ENCODE measurements at places on chromosomes 2 and 18. TPM values are rescaled to one million over a fixed set of nuclear protein-coding genes. Genes with fewer than 3 reads are reported as not detected.
A peak's percentile ranks its signal among the peaks of the same experiment; 100 is the strongest.

DNA sequence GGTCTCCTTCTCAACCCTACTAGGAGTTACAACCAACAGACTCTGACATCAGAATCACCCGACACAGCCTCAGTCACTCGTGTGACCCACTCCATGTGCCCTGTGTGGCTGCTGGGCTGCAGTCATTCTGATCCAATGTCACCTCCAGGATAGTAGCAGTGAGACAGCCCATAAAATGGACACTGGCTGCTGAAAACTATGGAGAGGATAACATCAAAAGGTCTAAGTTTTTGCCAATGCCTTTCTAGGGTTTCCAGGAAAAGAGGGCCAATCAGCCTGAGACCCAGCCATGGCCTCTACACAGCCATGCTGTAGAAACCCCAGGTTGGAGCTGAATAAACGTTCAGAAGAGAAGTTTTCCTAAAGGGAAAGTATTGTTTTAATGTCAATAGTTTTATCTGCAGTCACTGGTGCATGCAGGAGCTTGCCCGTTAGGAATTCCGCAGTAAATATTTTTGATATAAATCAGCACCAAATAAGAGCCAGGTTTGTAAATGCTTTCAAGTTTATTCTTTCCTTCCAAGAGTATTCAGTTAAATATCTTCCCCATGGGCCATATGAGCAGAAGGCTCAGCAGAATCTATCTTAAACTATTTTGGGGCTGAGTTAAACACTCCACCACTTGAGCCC is 92.2 kb upstream of the PID1 start:
- no peaks in the 10 kb centered on the region for H3K4me1 ChIP-seq
- H3K27ac ChIP-seq: no peak overlapping the region
- H3K36me3 ChIP-seq: no peaks in the 10 kb centered on the region
- no peak for DNase-seq

GRCh38 chr2:20838016-20838415 is 15.1 kb upstream of the LDAH start:
- H3K4me3 ChIP-seq: no peak overlapping the region
- no peaks in the 10 kb centered on the region for H3K36me3 ChIP-seq
- no peak overlapping the region for H3K27ac ChIP-seq

DNA sequence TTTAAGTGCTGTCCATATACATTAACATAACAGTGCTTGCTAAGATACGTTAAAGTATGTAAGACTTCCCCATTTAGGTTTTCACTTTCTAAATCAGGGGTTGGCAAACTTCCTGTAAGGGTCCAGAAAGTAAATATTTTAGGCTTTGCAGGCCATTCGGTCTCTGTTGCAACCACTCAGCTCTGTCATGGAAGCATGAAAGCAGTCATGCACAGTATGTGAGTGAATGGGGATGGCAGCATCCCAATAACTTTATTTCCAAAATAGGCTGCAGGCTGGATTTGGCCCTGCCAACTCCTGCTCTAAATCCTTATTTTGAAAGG is 128.7 kb downstream of the PLA2R1 start:
- no peaks in the 10 kb centered on the region for H3K27me3 ChIP-seq
- no peak overlapping the region for H3K4me3 ChIP-seq
- no peaks in the 10 kb centered on the region for H3K4me1 ChIP-seq
- no peak overlapping the region for H3K27ac ChIP-seq
- no peaks in the 10 kb centered on the region for H3K36me3 ChIP-seq
- no peak for DNase-seq

DNA sequence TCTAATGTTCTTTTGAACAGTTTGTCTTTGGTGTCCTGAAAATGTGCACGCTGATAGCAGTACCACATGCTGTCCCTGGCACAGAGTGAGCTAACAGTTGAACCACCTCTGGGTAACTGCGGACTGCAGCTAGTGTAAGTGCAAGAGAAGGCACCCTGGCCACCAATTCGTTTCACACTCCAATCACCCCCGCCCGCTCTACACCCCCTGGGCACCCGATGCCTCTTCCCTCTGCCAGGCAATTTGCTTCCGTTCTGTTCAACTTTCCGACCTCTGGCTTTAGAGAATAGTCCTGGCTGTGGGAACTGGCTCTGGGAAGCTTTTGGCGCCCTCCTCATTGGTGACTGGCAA is 1.4 kb downstream of the DOCK10 start:
- no peaks in the 10 kb centered on the region for H3K27me3 ChIP-seq
- DNase-seq: no peak
- H3K27ac ChIP-seq: peak overlapping the region; percentile 96
- H3K4me3 ChIP-seq: peak overlapping the region; percentile 85
- H3K36me3 ChIP-seq: peaks cover 5% of the 10 kb centered on the region
- H3K4me1 ChIP-seq: peaks cover 53% of the 10 kb centered on the region

DNA sequence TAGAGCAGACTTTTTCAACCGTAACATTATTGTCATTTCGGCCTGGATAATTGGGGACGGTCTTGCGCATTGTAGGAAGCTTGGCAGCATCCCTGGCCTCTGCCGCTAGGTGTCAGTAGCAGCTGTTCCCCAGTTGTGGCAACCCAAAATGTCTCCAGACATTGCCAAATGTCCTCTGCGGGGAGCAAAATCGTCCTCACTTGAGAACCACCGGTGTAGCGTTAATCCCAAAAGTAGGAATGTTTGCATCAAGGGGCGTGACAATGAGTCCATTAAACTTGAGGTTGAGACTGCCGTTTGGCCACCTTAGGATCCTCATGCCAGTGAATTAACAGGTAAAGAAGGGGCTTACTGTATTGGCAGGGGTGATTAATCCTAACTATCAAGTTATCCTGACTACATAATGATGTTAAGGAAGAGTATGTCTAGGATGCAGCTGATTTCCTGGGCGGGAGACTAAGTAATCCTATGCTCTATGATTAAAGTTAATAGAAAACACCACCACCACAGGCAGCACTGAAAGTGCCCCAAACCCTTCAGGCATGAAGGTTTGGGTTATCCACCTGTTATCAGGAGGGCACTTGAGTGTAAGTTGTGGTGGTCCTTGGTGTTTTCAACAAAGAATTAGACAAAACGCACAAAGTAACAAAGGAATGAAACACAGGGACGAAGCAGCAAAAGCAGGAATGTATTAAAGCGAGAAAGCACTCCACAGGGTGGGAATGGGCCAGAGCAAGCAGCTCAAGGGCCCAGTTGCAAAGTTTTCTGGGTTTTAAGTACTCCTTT is 4.9 kb upstream of the ZC3H8 start:
- H3K27ac ChIP-seq: no peak overlapping the region
- peak overlapping the region; percentile 36 for H3K4me3 ChIP-seq
- no peaks in the 10 kb centered on the region for H3K27me3 ChIP-seq
- no peaks in the 10 kb centered on the region for H3K36me3 ChIP-seq
- peak; percentile 69 for DNase-seq

Gene ZNF521
- 4.4 TPM for total RNA-seq

Gene KIF1A
- total RNA-seq: not detected

DNA sequence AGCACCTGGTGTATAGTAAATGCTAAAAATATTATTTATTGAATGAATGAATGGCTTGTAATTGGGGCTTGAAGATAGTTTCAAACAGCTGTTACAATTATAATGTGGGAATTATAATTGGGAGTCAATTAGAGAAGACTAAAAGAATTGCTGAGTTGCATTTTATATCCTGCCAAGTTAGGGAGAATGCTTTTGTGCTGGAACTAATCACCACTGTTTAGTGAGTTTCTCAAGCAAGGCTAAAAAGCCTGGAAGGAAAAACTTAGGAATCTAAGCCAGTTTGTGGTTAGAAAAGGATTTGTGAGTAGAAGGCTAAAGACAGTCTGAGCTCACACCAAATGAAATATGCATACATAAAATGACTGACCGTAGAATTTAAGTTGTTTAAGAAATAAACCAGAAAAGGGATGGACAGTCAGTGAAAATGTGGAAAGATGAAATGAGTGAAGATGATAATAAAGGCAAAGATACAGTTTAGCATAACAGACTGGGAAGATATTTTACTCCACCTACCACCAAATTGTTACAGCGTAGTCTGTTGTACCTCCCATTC is 647.7 kb upstream of the FSHR start:
- H3K4me1 ChIP-seq: no peaks in the 10 kb centered on the region
- no peak overlapping the region for H3K27ac ChIP-seq

DNA sequence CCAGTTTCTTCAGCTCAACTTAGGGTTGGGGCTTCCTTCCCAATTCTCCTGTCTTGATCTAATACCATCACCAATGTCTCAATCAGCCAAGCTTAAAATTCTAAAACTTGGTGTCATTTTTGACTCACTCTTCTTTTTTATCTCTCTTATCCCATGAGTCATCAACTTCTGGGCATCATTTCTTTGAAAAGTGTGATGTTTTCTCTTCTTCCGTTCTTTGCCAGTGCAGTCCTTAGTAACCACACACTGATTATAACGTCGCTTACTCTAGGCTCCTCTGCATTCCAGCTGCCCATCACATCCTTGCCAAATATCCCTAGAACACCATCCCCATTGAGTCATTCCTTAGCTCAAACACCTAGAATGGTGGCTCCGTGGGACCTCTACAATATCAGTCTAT is 27.4 kb upstream of the MRO start:
- H3K27ac ChIP-seq: no peak overlapping the region
- H3K4me3 ChIP-seq: no peak overlapping the region
- no peaks in the 10 kb centered on the region for H3K4me1 ChIP-seq
- H3K27me3 ChIP-seq: no peaks in the 10 kb centered on the region

DNA sequence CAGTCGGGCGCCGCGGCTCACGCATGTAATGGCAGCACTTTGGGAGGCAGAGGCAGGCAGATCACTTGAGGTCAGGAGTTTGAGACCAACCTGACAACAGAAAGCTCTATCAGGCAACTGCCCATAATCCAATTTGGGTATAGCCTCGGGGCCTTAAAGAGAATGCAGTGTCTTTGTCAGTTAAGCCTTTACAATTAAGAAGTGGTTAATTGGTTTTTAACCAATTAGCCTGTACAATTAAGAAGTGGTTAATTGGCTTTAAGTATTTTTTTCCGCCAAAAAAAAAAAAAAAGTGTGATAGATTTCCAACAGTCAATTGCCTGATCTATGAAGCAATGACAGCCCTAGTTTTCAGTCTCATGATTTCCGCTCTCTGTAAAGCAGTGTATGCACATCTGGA is 74.6 kb upstream of the NARS1 start:
- no peaks in the 10 kb centered on the region for H3K4me1 ChIP-seq
- H3K36me3 ChIP-seq: no peaks in the 10 kb centered on the region
- no peak overlapping the region for H3K4me3 ChIP-seq
- H3K27me3 ChIP-seq: no peaks in the 10 kb centered on the region
- no peak for DNase-seq
- H3K27ac ChIP-seq: no peak overlapping the region

GRCh38 chr2:10732924-10733565 is 11.6 kb downstream of the ATP6V1C2 start:
- no peaks in the 10 kb centered on the region for H3K4me1 ChIP-seq
- DNase-seq: no peak
- H3K27me3 ChIP-seq: no peaks in the 10 kb centered on the region

DNA sequence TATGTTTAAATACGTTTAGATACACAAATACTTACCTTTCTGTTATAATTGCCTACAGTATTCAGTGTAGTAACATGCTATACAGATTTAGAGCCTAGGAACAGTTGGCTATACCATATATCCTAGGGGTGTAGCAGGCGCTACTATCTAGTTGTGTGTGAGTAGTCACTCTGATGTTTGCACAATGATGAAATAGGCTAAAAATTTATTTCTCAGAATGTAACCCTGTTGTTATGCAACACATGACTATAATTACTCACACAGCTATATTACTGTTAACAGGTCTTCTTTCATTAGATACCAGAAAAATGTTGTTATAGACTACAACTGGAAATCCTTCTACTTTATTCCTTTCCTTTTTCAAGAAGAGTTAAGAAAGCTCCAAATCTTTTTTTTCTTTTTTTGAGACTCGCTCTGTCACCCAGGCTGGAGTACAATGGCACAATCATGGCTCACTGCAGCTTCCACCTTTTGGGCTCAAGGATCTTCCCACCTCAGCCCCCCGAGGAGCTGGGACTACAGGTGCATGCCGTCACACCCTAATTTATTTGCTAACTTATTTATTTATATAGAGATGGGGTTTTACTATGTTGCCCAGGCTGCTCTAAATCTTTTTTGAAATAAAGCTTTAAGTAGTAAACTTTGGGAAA is 48.5 kb downstream of the C2orf74 start:
- no peak for DNase-seq
- H3K4me1 ChIP-seq: no peaks in the 10 kb centered on the region
- no peak overlapping the region for H3K4me3 ChIP-seq
- H3K27me3 ChIP-seq: no peaks in the 10 kb centered on the region
- H3K27ac ChIP-seq: no peak overlapping the region

GRCh38 chr2:26913606-26913998 is 56.8 kb upstream of the MAPRE3 start:
- no peaks in the 10 kb centered on the region for H3K36me3 ChIP-seq
- H3K27me3 ChIP-seq: no peaks in the 10 kb centered on the region
- no peak overlapping the region for H3K4me3 ChIP-seq
- H3K4me1 ChIP-seq: no peaks in the 10 kb centered on the region
- no peak for DNase-seq

DNA sequence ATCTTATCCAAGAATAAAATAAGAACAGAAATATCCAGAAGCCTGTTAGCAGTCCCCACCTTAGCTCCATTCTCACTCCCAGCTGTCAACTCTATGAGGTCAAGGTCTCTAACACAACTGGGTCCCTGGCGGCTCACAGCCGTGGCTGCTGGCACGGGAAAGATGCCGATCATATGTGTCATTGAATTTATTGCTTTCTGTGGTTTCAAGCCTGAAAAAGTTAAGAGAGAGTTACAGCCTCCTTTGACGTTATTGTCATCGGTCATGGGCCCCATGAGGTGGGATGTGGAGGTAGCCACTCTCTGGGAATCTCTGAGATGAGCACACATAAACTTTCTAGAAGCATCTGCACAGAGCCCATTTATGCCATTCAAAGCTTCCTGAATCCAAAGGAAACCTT is 28.7 kb upstream of the CABLES1 start:
- no peaks in the 10 kb centered on the region for H3K27me3 ChIP-seq
- H3K4me1 ChIP-seq: no peaks in the 10 kb centered on the region
- no peak overlapping the region for H3K27ac ChIP-seq
- no peak for DNase-seq
- no peak overlapping the region for H3K4me3 ChIP-seq

- H3K27ac ChIP-seq: no peak overlapping the region
- H3K27me3 ChIP-seq: no peaks in the 10 kb centered on the region
- no peak overlapping the region for H3K4me3 ChIP-seq
- H3K36me3 ChIP-seq: no peaks in the 10 kb centered on the region
- DNase-seq: no peak
Measured at GRCh38 chr18:56831988-56832387, 180.8 kb downstream of the WDR7 start.

GRCh38 chr2:8242739-8243138 is 439.1 kb upstream of the ID2 start:
- no peaks in the 10 kb centered on the region for H3K36me3 ChIP-seq
- no peaks in the 10 kb centered on the region for H3K4me1 ChIP-seq
- no peaks in the 10 kb centered on the region for H3K27me3 ChIP-seq
- DNase-seq: no peak
- no peak overlapping the region for H3K4me3 ChIP-seq

- peaks cover 11% of the 10 kb centered on the region for H3K4me1 ChIP-seq
- H3K4me3 ChIP-seq: no peak overlapping the region
- H3K27me3 ChIP-seq: no peaks in the 10 kb centered on the region
- DNase-seq: no peak
- H3K36me3 ChIP-seq: peaks cover 13% of the 10 kb centered on the region
- H3K27ac ChIP-seq: no peak overlapping the region
Measured at GRCh38 chr2:97739893-97740245, 26.5 kb downstream of the ZAP70 start.

Gene ZNF892
- 5.7 TPM for total RNA-seq

Gene GORASP2
- 77.2 TPM for total RNA-seq

- H3K27me3 ChIP-seq: no peaks in the 10 kb centered on the region
- no peak overlapping the region for H3K4me3 ChIP-seq
- no peaks in the 10 kb centered on the region for H3K36me3 ChIP-seq
- no peak for DNase-seq
Measured at GRCh38 chr2:150046810-150047209, 440.7 kb downstream of the RND3 start.

Gene GYPC
- total RNA-seq: 153 TPM

Gene CYB5A
- total RNA-seq: 22.6 TPM

All from naive thymus-derived CD4-positive, alpha-beta T cell (primary cell).